ENCODE measurements at places on chromosomes 3 and 15.

- no peak for DNase-seq
These were observed 52.1 kb downstream of the TGFBR2 start for GRCh38 chr3:30658328-30659052.

- DNase-seq = no peak
These were observed 1.1 kb upstream of the GYG1 start for GRCh38 chr3:148990236-148990635.

- no peak for DNase-seq
These were observed 9.2 kb downstream of the SHQ1 start for GRCh38 chr3:72839057-72839456.

DNA sequence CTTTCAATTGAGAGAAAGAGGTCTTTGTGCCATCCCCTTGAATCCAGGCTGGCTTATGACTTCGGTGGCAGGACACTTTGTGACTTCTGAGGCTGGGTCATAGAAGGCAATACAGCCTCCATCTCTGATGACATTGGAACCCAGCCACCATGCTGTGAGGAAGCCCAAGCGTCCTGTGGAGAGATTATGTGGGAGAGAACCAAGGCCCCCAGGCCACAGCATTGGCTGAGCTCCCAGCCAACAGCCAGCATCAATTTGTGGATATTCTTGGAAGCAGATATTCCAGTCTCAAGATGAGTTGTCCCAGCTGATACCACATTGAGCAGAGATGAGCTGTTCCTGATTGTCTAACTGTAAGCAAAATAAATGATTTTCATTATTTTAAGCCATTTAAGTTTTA, 12.7 kb upstream of the XIRP1 start:
- no peak for DNase-seq

- no peak for DNase-seq
These were observed 2.7 kb downstream of the FOXP1 start for GRCh38 chr3:71580636-71581456.

DNA sequence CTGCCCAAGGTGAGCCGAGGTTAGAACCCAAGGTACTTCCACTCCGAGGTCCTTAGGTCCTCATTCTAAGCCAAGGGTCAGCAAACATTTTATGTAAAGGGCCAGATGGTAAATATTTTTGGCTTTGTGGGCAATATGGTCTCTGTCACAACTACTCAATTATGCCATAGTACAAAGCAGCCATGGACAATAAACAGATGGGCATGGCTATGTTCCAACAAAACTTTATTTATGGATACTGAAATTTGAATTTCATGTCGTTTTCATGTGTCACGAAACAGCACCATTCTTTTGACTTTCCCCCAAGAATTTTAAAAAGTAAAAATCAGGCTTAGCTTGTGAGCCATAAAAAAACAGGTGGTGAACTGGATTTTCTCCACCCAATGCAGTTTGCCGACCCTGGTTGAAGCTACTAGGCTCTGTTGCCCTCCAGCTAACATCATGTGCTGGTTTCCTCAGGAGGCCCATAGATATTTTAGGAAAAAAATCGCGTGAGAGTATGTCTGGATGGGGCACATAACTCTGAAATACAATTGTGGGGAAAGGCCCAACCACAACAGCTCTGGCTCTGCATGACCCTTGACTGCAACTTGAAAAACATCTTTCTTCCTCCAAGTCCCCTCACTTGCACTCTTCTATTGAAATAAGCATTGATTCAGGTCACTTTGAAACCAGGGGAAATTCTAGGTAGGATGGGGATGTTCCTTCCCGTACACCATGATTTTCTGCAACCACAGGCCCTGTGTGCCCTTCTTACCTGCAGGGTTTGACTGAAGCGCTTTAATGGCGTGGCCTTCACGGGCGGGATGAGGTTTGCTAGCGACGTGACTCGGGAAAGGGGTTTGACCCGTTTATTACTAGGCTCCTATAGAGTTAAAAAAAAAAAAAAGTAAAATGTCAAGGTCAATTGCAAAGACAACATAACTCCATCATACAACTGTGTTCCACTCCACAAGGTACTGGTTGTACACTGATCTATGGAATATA, 28.5 kb downstream of the ARHGEF3 start:
- no peak for DNase-seq

DNA sequence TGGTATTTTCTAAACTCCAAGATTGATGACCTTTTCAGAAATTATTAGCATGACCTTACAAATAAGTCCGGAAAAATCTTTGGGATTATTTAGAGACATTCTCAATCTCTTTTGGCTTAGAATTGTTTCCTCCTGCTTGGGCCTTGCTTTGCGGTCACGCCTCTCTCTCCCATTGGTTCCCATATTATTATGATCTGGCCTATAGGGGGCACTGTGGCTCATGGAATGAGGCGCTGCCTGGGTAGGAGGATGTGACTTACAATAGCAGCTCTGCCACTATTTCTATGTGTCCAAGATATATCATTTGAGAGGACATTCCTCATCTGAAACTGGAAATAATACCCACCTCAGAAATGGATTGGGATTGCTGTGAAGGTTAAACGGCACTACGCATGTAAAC, 464.9 kb downstream of the MFSD1 start:
- DNase-seq = no peak

GRCh38 chr3:101243285-101244211, 76.8 kb downstream of the IMPG2 start:
- no peak for DNase-seq

DNA sequence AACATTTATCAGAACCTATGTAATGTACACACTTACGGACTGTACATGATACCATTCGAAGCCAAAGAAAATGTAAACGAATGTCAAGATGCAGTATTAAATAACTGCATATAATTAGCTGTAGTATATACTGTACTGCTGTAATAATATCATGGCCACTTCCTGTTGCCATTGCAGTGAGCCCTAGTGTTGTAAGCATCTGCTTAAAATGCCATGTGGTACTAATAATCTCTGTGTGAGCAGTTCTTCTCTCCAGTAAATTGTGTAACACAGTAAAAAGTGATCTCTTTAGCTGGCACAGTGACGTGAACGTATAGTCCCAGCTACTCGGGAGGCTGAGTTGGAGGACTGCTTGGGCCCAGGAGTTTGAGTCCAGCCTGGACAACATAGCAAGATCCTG, 8.6 kb downstream of the SPG11 start:
- no peak for DNase-seq

- no peak for DNase-seq
These were observed 43.7 kb downstream of the ZBTB11 start for GRCh38 chr3:101633186-101633585.

GRCh38 chr15:40190591-40190990, 29.7 kb downstream of the BUB1B start:
- DNase-seq = no peak

DNA sequence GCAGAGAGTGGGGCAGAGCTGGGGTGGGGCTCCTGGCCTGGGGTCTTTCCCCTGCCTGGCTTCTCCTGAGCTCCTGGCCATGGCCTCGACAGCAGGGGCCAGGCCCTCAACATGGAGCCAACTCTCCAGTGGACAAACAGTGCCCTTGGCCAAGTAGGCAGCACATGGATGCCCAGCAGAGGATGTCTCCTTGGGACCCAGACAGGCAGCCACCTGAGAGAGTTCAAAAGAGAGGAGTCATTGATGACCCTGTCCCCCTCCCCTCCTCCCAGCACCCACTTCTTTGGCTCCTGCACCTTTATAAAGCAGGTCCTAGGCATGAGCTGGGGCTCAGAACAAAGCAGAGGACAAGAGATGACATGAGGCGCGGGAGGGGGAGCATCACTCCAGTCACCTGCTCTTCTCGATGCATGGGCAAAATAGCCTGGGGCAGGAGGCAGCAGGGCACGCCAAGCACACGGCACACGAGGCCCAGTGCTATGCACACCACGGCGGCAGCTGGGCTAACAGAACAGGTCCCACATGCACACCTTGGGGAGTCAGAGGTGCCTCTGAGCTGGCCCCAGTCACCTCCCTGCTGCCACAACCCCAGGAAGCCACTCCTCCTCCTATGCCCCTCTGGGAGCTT, 27.4 kb downstream of the SHISA5 start:
- no peak for DNase-seq

DNA sequence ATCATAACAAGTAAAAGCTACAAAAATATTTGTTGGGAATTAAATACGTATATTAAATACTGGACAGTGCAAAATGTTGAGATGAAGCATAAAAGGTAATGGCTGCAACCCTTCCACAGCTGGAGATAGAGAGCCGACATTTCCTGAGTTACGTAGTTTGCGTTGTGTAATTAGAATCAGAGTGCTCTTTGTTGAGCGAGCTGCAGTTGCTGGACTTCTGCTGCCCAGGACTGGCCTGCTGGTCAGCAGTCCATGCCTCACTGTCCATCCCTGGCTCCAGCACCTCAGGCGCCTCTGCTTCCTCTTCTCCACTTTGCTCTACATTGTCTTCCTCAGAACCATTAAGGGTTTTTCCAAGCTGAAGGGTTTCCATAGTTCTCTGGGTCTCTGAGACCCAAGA, 28.4 kb upstream of the SHC4 start:
- DNase-seq = no peak

- DNase-seq = peak; percentile 58
These were observed at the start of gene ZNF592 for GRCh38 chr15:84748274-84749110. ZNF592 (plus strand) TSS chr15:84748592; CDS start chr15:84782676, 34,084 bp downstream.

DNA sequence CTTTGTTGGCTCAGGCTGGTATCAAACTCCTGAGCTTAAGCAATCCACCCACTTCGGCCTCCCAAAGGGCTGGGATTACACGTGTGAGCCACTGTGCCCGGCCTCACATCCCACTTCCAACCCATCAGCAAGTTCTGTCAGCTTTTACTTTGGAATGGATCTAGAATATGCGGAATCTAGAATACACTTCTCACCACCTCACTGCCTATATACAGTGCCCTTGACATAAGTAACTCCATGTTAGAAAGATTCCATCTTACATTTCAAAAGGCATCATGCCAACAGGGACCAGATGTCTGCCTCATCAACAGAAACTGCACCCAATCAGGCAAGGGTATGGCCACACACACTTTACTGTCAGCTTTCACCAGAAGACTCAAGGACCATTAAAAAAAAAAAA, 9.9 kb upstream of the RBSN start:
- no peak for DNase-seq

GRCh38 chr3:12948891-12949711, 107.7 kb upstream of the RPL32 start:
- no peak for DNase-seq

- no peak for DNase-seq
These were observed 209.8 kb upstream of the CBLB start for GRCh38 chr3:106078635-106079034.

- DNase-seq = no peak
These were observed 32.8 kb downstream of the BDH1 start for GRCh38 chr3:197522881-197523441.

DNA sequence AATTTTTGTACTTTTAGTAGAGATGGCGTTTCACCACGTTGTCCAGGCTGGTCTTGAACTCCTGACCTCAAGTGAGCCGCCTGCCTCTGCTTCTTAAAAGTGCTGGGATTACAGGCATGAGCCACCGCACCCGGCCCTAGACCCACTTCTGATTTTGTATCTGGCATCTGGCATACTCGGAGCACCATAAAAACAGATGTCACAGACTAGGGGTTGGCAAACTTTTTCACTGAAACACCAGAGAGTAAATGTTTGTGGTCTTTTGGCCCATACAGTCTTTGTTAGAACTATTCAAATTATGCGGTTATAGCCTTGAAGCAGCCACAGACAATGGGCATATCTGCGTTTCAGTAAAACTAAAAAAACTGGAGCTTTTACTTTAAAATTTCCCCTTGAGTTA, 110.7 kb downstream of the TJP1 start:
- DNase-seq = no peak

DNA sequence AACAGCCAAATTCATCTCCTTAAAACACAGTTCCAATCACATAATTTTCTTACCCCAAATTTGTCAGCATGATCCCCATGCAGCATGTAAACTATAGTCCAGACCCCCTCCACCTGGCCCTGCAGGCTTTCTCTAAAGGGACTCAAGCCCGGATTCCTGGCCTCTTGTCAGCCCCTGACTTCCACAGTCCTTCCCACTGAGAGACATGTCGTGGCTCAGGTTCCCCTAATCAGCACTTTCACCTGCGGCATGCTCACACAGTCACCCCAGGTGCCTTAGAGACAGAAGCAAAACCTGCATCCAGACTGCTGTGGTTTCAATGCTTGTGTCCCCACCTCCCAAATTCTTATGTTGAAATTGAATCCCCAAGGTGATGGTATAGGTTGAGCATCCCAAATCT, 372.7 kb upstream of the ATP10A start:
- no peak for DNase-seq

DNA sequence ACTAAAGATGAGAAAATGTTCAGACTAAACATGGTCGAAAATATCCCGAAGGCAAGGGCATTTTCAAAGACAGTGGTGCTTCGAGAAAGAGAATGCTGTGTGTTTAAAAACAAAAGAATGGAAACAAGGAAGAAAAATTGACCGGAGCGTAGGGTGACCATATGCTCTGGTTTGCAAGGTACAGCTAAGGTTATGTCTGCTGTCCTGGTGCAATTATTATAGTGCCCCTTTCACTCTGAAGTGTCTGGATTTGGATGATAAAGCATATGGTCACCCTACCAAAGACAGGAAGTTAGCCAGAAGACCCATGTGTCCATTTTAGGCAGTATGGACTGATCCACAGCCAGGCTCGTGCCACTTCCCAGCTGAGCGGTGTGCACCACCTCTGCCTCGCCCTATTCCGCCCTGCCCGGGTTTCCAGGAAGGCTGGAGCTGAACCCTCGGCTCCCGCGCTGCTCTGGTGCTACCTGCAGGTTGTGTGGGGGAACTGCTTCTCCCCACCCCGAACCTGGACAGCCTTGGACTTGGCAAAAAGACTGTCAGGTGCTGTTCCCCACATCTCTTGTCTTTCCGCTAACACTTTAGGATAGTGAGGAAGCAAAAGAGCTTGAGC, 25.2 kb downstream of the GOLGA6D start:
- DNase-seq = no peak

- DNase-seq = no peak
These were observed 81.4 kb downstream of the CGNL1 start for GRCh38 chr15:57457726-57458125.

- DNase-seq = no peak
These were observed 9.4 kb upstream of the CAMK1 start for GRCh38 chr3:9779075-9779593.

DNA sequence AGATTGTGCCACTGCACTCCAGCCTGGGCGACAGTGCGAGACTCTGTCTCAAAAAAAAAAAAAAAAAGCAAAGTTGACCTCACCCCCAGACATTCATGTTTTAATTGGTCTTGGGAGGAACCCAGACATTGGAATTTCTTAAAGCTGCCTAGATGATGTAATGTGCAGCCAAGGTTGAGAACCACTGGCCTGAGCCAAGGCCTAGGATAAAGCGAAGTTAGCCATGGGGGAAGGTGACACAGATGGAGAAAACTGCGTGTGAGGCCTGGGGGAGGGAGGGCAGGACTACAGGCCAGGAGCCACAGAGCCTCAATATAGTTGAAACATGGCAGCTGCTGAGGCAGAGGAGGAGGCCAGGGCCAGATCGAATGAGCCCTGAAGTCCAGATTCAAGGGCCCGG, 21.0 kb downstream of the GLB1 start:
- no peak for DNase-seq

- no peak for DNase-seq
These were observed 87.3 kb upstream of the SNRK start for GRCh38 chr3:43198791-43199644.

- no peak for DNase-seq
These were observed 86.1 kb downstream of the VPS13C start for GRCh38 chr15:61974118-61974517.

GRCh38 chr15:82531496-82532382, 8.5 kb downstream of the RPS17 start:
- no peak for DNase-seq
